ENCODE measurements at places on chromosomes 2 and 18. TPM values are rescaled to one million over a fixed set of nuclear protein-coding genes. Genes with fewer than 3 reads are reported as not detected.

- no peaks in the 10 kb centered on the region for H3K36me3 ChIP-seq
- no peaks in the 10 kb centered on the region for H3K27me3 ChIP-seq
- DNase-seq, result no peak
- no peak overlapping the region for H3K4me3 ChIP-seq
Measured at GRCh38 chr2:135422898-135423297, 108.1 kb downstream of the ZRANB3 start.

GRCh38 chr18:40341701-40342100, 1613.3 kb upstream of the PIK3C3 start:
- H3K4me1 ChIP-seq, result no peaks in the 10 kb centered on the region
- no peaks in the 10 kb centered on the region for H3K27me3 ChIP-seq
- H3K4me3 ChIP-seq, result no peak overlapping the region
- DNase-seq, result no peak
- no peaks in the 10 kb centered on the region for H3K36me3 ChIP-seq
- H3K27ac ChIP-seq, result no peak overlapping the region

GRCh38 chr2:139872503-139872902, 1092.3 kb upstream of the NXPH2 start:
- H3K4me3 ChIP-seq, result no peak overlapping the region
- no peak overlapping the region for H3K27ac ChIP-seq

DNA sequence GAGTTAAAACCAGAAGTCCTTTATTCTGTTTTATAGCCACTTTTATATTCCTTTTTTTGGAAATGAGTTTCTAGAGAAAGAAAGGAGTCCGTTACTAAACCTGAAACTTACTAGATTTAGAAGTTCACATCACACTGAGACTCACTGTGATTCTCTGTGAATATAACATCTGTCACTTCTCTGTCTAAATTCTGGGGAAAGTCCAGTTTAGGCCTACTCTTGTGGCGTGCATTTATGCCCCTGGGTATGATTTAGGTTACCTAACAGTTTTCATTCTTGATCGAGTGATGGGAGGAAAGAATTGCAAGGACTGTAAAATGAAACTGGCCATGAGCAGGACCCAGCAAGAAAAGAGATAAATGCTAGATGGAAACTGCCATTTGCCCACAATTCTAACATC, 449.6 kb downstream of the SPAG16 start:
- H3K4me3 ChIP-seq, result no peak overlapping the region
- no peaks in the 10 kb centered on the region for H3K27me3 ChIP-seq
- no peaks in the 10 kb centered on the region for H3K36me3 ChIP-seq
- no peak overlapping the region for H3K27ac ChIP-seq
- DNase-seq, result no peak

- no peak for DNase-seq
- no peaks in the 10 kb centered on the region for H3K27me3 ChIP-seq
- no peak overlapping the region for H3K4me3 ChIP-seq
Measured at GRCh38 chr18:41630232-41630886, 324.7 kb upstream of the PIK3C3 start.

Gene CCDC148
- not detected for total RNA-seq

Gene CAPN14
- total RNA-seq, result not detected

Data from psoas muscle (tissue), 8 donors.